ENCODE measurements at places on chromosomes 2 and 18.

GRCh38 chr18:27014841-27015240, 149.3 kb upstream of the AQP4 start:
- DNase-seq, result no peak

GRCh38 chr2:37648331-37649011, 23.0 kb downstream of the CDC42EP3 start:
- DNase-seq, result no peak

DNA sequence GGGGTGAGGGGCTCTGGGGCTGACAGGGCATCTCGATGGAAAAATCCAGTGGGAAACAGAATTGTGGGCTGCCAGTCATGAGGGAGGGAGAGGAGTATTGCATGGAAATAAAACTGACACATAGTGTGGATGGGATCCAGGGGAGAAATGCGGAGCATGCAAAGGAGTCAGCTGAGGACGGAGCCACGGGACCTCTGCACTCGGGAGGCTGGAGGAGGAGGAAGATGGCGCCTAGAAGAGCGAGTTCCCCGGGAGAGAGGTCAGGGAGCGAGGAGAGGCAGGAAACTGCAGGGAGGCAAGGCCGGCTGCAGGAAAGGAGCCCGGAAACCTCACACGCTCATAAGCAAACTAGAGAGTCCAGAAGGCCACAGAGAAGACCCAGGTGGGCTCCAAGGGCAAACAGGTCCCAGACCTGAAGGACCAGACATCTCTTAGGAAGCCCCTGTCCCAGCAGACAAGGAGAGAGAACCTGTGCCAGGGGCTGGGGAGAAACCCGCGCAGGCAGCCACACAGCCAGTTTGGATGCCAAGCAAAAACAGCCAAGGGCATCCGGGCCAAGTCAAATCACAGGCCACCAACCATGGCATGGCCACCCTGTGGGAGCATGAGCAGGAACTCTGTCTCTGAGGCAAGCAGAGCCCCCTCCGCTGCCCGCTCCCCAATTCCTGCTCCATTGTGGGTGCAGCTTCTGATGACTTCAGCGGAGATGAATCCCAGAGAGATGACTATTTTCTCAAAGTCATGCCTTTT, 218.8 kb upstream of the ID2 start:
- DNase-seq, result no peak

- no peak for DNase-seq
Measured at GRCh38 chr2:166867874-166868514, 20.3 kb upstream of the XIRP2 start.

- no peak for DNase-seq
Measured at GRCh38 chr2:76984359-76984758, 537.8 kb downstream of the LRRTM4 start.

DNA sequence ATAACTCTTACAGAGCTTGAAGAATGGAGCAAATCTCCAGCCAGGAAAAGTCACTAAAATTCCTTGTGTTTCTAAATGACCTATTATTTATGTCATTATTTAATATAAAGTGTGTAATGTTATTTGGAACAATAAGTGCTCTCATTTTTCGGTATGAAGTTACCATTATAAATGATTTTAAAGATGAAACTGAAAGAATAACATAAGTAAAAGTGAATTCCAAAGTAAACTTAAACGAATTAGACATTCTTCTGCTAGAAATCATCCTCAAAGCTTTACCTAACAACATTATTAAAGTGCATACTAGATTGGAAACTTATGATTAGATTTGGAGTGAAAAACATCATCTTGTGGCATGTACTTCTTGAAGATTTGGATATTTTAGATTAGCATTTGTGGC, 897.2 kb upstream of the CDH2 start:
- no peak for DNase-seq

DNA sequence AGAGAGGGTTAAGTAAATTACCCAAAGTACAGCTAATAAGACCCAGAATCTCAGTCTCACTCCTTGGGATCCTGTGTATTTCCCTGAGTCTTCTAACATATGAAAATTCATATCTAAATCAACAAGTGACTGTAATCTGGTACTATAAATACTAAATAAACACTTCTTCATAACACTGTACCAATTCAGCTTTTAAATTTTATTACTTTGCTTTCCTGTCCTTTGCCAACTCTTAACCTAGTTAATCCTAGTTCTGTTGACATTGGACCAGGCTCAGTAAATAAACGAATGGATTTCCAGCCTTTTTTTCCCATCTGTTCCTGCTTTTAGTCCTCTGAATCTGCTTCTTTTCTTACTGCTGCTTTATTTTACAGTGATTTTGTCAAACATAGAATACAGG, 13.8 kb downstream of the MRPL35 start:
- no peak for DNase-seq

DNA sequence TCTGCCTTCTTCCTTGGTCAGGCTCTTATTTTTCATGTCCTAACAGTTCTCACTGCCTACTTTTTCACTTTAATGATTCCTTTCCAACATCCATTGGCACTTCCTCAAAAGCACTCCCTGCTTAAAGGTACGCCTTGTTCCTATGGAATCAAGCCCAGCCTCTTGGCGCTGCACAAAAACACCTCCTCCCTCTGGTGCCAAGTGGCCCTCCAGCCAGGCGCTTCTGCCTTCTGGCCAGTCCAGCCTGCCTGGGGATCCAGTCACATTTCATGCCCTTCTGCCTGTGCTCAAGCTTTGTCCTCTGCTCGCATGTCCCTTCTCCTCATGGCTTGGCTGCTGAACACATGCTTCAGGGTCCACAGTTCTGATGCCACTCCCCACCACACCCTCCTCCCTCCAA, 6.3 kb downstream of the TPRKB start:
- no peak for DNase-seq

GRCh38 chr2:179106676-179107428, 56.9 kb upstream of the CCDC141 start:
- peak; percentile 94 for DNase-seq

DNA sequence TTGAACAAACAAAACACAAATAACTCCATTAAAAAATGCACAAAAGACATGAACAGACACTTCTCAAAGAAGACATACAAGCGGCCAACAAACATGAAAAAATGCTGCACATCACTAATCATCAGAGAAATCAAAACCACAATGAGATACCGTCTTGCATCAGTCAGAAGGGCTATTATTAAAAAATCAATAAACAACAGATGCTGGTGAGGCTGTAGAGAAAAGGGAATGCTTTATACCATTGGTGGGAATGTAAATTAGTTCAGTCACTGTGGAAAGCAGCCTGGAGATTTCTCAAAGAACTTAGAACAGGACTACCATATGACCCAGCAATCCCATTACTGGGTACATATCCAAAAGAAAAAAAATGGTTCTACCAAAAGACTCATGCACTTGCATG, 37.8 kb downstream of the GPR155 start:
- DNase-seq, result no peak

GRCh38 chr18:25062720-25063119, 289.2 kb downstream of the ZNF521 start:
- no peak for DNase-seq

- DNase-seq, result no peak
Measured at GRCh38 chr2:101762451-101763171, 65.1 kb downstream of the MAP4K4 start.

DNA sequence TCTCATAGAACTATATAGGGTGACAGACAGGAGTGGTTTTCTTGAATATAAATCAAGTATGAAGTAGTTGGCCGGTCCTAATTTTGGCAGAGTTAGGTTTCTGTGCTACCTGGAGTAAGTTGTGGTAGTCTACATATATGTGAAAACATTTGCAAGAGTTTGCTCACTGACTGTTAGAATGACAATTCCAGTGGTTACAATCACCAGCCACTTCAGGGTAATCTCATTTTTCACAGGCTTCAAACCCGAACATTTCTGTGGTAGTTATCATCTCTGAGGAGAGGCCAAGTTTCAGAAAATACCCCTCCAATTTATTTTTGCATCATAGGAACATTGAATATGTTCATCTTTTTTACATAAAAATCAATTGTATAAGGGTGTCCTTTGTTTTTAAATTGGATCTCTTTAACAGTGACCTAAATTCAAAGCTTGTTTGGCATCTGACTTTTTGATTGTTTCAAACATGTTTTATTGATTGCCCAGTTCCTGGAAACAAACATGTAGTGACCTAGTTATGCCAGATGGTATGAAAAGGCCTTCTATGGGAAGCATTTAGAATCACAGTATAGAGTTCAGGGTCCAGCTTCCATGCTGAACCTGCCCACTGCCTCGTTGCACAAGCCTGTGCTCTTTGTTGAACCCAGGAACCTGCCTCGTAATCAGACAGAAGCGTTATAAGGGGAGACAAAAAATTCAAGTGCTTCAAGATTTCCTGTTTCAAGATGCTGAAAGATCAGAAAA, 250.6 kb downstream of the LTBP1 start:
- DNase-seq, result no peak

- DNase-seq, result no peak
Measured at GRCh38 chr2:190626641-190627210, 22.2 kb upstream of the NAB1 start.

DNA sequence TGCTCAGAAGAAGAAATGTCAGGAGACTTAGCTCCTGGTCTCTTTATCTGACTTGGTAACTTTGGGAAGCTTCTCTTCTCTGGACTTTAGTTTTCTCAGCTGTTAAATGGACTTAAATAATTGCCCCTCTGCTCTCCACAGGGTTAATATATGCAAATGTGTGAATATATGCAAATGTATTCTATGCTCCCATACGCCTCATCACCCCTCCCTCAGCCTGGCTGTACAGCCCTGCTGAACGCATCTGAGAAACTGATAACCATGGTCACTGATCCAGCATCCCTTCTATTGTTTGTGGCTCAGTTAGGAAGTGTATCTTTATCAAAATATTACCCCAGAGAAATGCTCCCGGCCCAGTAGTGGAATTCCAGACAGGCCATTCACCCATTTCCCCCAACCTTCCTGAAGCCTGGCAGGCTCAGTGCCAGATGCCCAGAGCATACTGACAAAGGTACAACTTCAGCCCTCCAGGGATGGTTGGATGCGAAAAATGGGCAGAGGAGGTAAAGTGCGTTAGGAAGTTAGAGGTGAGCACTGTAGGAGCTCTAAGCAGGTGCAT, 103.4 kb downstream of the DYSF start:
- DNase-seq, result no peak

- DNase-seq, result peak; percentile 31
Measured at GRCh38 chr2:126359494-126359893, 296.5 kb upstream of the GYPC start.

- peak; percentile 54 for DNase-seq
Measured at GRCh38 chr2:128178650-128179460, 87.9 kb downstream of the UGGT1 start.

DNA sequence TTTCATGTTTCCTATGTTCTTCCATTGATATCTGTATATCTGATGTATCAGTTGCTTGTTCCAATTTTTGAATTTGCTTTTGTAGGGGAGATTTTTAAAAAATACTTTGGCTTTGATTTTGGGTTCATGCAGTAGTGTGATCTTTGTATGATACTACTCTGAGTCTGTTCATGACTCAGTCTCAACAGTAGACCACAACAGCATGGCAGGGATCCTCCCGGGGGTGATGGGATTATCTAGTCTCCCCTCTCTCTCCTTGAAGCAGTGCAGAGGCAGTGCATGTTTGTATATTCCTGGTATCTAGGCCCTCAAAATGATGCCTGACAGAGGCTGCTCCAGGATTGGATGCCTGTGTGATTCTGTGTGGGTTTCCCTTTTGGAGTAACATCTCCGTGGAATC, 55.3 kb downstream of the G6PC2 start:
- no peak for DNase-seq

DNA sequence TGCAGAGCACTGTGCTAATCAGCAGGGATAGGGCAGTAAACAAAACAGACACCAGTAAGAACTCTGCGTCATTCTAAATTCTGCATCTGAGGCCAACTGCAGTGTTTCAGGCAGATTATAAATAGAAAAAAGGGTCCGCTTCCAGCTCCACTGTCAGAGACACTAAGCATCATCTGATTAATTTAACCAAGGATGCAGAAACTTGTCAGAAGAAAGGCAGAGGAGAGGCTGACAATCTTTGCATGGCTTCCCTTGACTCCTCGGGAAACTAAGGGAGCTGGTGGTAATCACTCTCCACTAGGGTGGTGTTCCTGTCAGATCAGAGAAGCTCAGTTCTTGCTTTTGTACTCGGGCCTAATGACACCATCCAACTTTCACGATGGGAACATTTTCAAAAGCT, 123.5 kb downstream of the DNAH6 start:
- no peak for DNase-seq

DNA sequence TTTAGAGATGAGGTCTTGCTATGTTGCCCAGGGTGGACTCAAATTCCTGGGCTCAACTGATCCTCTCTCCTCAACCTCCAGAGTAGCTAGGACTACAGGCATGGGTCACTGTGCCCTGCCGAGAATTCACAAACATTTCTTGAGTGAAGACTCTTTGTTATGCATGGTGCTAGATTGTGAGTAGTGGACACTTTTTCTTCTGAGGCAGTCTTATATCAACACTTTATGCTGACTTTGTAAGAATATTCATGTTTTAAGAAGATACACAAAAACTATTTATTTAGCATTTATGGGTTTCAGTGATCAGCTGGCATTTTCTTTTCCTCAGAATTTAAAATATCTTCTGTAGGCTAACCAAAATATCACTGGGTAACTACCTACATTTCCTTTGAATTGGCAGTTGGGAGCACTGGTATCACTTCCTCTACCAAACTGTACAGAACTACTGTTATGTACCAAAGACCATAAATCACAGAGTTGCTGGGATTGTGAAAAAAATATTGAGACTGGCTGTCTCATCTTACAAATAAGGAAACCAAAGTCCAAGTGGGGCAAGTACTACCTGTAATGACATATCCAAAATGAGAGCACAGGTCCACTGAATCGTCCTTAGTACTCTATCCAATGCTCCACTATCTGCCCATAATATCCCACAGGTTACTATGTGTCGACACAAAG, 34.0 kb downstream of the DOCK10 start:
- DNase-seq, result no peak

- DNase-seq, result no peak
Measured at GRCh38 chr18:26763446-26764110, 101.9 kb downstream of the AQP4 start.

DNA sequence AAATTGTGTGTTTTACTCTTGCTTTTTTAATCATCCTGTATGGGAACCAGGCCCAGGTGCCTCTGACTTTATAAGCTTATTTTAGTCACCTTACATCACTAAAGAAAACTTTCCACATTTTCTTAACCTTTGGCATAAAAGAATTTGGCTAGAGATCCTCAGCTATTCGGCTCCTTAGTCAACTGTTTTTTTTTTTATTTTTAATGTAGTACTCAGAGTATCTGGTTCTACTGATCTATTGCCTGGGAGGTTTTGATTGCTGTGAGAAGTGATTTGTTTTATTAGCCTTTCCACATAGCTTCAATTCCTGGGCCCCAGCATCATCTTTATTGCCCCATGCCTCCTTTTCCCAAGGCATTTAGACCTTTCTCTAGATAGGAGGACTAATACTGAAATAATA, 121.0 kb downstream of the MYO1B start:
- DNase-seq, result peak; percentile 76

- DNase-seq, result peak; percentile 15
Measured at GRCh38 chr2:187985923-187986322, 305.8 kb upstream of the GULP1 start.

DNA sequence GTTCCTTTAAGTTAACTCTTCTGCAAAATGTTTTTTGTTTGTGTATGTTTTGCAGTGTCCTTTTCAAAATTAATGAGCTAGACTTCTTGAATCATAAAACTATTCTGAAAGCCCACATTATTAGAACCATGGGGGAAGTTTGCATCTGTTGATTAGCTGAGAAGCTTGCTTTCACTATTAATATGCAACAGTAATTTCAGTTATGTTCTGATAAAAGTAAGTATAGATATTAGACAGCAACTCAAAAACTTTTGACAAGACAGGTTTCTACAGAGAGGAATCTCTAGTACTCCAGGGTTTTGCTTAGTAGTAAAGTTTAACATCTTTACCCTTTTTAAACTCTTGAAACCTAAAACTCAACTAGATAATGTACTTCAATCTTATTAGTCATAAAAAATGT, 147.8 kb downstream of the UBE2E3 start:
- DNase-seq, result no peak

Data from brain microvascular endothelial cell (primary cell).